Lung microvascular endothelial cell (primary cell): ENCODE measurements at places on chromosomes 16 and 17. TPM values are rescaled to one million over a fixed set of nuclear protein-coding genes. Genes with fewer than 3 reads are reported as not detected.

GRCh38 chr16:66652661-66653360, 43.7 kb downstream of the CMTM4 start:
- no peak for DNase-seq

- no peak for DNase-seq
Measured at GRCh38 chr17:79631640-79632431, 21.0 kb upstream of the RBFOX3 start.

DNA sequence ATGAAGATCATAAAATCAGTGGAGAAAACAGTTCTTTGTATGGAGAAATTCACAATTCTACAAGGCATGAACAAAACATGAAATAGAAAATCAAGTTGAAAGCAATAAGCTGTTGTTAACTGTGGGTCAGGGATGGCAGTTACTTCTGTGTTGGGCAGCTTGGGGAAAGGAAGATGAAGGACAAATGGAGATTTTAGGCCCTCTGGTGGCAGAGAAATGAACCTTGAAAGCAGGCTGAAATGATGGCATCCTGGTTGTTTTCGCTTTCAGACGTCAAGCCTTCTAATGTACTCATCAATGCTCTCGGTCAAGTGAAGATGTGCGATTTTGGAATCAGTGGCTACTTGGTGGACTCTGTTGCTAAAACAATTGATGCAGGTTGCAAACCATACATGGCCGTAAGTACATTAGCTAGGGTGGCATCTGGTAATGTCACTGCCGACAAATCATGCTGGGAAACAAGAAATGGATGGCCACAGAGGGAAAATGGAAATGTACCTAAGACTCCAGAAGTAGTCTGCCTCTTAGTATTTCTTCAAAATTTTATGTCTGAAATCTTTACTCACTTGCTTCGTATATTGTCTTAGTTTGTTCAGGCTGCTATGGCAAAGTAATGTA, 108.9 kb downstream of the MAP2K6 start:
- DNase-seq: peak; percentile 76

- no peak for DNase-seq
Measured at GRCh38 chr17:39486242-39486641, 25.0 kb downstream of the CDK12 start.

DNA sequence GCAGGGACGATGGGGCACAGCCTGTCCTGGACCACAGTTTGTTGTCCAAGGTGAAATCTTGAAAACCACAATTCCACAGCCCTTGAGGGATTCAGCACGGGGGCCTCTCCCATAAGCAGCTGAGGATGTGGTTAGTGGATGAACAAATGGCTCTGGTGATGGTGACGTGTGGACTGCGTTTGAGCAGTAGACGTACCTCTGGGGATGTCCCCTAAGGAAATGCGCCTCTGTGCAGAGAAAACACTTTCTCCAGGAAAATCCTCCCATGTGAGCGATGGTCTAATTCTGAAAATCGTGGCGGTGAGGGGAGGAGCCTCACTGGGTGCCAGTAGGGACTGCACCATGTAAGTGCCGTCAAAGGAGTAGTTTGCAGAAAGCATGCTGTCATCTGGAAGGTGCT, 2.7 kb upstream of the SEPTIN12 start:
- DNase-seq: no peak

- DNase-seq: no peak
Measured at GRCh38 chr17:70238646-70239045, 69.3 kb downstream of the KCNJ2 start.

DNA sequence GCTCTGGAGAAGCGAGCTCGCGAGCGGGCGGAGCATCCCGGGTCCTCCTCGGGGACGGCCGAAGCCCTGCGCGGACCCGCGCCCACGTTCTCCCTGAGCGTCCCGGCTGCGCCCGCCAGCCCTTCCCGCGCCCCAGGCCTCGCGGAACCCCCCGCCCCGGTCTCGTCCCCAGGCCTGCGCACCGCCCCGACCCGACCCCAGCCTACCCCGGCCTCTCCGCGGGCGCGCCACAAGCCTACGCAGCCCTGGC, 159 bp downstream of the USP36 start:
- DNase-seq: no peak

The CDRT15 gene
- total RNA-seq: not detected in 2 replicates

- DNase-seq: peak; percentile 41
Measured at GRCh38 chr16:24610416-24610755, 71.0 kb downstream of the RBBP6 start.

DNA sequence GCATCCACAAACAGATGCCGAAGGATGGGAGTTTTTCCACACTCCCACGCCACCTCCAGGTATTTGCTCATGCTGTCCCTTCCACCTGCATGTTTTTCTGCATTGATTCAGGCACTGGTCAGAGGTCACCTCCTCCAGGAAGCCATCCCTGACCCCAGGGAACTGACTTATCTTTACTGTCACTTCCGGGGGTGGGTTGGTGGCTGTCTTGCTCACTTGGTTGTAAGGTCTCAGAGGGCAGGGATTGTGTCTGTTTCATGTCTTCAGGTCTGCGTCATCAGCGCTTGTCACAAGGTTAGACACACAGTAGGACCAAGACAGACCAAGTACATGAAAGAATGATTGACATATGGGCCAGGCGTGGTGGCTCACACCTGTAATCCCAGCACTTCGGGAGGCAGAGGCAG, 1.9 kb upstream of the IL4R start:
- DNase-seq: no peak

DNA sequence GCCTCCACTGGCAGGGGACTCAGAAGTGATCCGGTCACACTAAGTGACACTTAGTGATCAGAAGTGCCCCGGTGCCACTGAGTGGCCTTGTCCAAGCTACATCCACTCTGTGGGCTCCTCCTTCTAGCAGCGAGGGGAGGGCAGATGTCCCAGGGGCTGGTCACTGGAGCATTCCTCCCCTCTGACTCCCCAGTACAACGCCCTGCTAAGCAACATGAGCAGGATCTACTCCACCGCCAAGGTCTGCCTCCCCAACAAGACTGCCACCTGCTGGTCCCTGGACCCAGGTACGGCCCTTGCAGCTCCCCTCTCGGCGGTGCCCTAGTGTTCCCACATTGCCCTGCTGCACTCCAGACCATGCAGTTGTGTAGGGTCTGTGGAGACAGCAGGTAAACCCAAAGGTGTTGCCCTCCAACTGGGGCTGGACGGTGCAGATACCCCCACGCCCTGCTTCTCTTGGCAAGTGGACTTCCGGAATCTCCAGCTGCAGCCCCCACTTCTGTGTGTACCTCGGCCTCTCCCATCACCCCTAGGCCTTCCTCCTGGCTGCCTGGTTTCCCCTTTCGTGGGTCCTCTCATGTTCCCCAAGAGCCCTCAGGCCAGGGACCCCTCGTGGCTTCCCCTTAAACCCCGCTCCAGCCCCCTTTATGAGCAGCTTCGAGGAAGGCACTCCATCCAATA, 2.1 kb downstream of the ACE start:
- DNase-seq: peak; percentile 92

- DNase-seq: no peak
Measured at GRCh38 chr16:83814659-83814985, 6.8 kb downstream of the HSBP1 start.

The CCDC200 gene
- total RNA-seq: not detected in 2 replicates

DNA sequence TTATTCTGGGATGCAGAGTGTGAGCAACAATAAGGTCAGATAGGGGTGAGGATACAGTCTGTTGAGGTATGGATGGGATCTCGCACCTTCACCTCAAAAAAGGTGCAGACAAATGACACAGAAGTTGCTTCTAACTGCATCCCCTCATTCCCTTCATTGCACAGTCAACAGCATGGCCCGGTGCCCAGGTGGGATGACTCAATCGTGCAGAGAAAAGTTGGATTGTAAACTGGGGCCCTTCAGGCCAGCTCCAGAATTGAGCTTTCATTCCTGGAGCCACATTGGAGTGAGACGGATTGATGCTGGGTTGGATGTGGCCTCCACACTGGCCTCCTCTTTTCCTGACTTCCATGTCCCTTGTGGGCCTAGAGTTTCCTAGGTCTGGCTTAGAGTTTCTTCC, 977.4 kb downstream of the KCNJ18 start:
- DNase-seq: no peak

- no peak for DNase-seq
Measured at GRCh38 chr16:23788685-23789084, 33.9 kb downstream of the CHP2 start.

The ZNF385C gene
- total RNA-seq: not detected in 2 replicates

DNA sequence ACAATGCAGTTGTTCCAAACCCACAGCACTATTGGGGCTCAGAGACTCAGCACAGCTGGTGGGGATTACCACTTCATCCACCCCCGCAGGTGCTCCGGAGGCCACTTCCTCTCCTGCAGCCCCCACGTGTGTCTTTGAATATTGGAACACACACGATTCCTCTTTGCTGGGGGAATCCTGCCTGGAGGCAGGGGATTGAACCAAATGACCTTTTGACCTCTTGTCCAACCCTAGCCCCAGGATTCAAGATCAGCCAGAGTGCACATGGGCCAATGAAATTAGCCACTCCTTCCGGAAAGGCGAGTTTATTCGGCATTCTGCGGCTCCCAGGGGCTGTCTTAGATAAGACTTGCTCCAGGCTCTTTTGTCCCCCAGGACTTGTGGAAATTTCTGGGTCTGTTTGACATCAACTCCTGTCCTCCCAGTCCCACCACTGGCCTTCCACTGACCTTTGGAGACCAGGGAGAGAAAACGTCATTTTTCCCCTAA, 350.2 kb downstream of the FOXL1 start:
- peak; percentile 18 for DNase-seq

DNA sequence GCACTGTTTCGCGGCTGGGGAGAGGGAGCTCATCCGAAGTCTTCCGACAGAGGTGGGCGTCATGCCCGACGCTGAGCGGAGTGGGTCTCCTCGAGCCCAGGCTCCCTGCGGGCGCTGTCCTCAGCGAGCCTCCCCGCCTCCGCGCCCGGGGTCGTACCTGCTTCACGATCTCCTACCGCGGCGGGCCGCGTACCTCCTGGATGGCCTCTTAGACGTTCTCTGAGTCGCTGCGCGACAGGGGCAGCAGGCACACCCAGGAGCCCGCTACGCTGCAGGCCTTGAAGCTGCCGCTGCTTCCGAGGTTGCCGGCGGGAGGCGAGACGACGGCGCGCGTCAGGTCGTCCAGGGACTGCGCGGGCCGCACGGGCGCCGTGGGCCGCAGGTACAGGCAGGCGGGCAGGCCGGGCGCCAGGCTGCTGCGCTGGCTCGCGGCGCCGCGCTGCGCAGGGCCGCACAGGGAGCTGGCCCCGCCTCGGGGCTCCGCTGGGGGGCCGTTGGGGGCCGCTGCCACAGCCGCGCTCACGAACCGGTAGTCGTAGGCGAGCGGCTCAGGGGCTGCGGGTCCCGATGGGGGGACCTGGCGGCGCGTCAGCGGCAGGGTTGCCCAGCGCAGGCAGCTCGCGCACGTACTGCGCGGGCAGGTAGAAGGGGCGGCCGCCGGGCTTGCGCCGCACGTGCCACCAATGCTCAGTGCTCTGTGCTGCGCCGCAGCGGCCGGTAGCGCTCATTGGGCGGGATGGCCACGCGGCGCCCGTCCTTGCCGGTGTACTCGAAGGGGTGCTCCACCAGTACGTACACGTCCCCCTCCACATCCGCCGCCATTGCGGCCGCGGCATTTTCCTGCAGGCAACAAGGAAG, 116.4 kb upstream of the SMURF2 start:
- no peak for DNase-seq

- no peak for DNase-seq
Measured at GRCh38 chr17:18181358-18181757, 2.3 kb upstream of the ALKBH5 start.

- no peak for DNase-seq
Measured at GRCh38 chr16:68086860-68087268, 1.7 kb downstream of the NFATC3 start.

- DNase-seq: no peak
Measured at GRCh38 chr17:76751416-76751993, 13.6 kb downstream of the MFSD11 start.

- DNase-seq: peak; percentile 31
Measured at GRCh38 chr17:62919388-62919787, 46.6 kb upstream of the TANC2 start.

DNA sequence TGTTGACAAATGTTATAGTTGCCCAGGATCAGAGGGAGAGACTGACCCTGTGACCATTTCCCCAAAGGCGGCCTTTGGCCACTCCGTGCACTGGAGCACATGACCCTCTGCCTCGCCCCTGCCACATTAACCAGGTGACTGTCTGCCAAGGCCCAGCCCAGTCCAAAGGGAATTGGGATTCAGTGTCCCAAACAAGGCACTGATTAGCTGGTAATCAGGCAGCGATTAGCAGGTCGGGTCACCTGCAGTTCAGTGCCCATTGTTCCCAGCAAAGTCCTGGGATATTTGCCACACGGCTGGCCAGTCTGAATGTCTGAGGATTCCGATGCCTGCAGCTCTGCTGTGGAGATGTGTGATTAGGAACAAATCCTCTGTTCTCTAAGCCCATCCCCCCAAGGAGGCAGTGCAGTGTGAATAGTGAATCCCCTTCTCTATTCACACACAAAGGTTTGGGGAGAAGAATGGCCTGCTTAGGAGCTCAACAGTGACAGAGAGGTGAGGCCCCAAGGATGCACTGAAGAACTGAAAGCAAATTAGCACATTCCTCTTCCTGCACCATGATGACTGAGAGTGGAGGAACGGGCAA, 123.1 kb upstream of the MAF start:
- no peak for DNase-seq

- no peak for DNase-seq
Measured at GRCh38 chr17:35548208-35548810, 10.8 kb upstream of the SLFN12L start.

The GRAP gene
- total RNA-seq: 201 and 267 TPM in 2 replicates

The SPNS2 gene
- total RNA-seq: 36.6 and 71.4 TPM in 2 replicates

GRCh38 chr16:72224260-72224768, 52.4 kb upstream of the PMFBP1 start:
- no peak for DNase-seq

DNA sequence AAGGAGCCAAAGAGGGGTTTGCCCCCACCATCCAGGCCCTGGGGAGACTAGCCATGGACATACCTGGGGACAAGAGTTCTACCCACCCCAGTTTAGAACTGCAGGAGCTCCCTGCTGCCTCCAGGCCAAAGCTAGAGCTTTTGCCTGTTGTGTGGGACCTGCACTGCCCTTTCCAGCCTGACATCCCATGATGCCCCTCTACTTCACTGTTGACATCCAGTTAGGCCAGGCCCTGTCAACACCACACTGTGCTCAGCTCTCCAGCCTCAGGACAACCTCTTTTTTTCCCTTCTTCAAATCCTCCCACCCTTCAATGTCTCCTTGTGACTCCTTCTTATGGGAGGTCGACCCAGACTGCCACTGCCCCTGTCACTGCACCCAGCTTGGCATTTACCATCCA, 19.8 kb upstream of the CBFB start:
- DNase-seq: no peak
